Aorta (tissue), 5 donors: ENCODE measurements at places on chromosomes 6 and 20. TPM values are rescaled to one million over a fixed set of nuclear protein-coding genes. Genes with fewer than 3 reads are reported as not detected.

GRCh38 chr6:143647191-143647590 is 30.6 kb upstream of the PHACTR2 start:
- DNase-seq = no peak

DNA sequence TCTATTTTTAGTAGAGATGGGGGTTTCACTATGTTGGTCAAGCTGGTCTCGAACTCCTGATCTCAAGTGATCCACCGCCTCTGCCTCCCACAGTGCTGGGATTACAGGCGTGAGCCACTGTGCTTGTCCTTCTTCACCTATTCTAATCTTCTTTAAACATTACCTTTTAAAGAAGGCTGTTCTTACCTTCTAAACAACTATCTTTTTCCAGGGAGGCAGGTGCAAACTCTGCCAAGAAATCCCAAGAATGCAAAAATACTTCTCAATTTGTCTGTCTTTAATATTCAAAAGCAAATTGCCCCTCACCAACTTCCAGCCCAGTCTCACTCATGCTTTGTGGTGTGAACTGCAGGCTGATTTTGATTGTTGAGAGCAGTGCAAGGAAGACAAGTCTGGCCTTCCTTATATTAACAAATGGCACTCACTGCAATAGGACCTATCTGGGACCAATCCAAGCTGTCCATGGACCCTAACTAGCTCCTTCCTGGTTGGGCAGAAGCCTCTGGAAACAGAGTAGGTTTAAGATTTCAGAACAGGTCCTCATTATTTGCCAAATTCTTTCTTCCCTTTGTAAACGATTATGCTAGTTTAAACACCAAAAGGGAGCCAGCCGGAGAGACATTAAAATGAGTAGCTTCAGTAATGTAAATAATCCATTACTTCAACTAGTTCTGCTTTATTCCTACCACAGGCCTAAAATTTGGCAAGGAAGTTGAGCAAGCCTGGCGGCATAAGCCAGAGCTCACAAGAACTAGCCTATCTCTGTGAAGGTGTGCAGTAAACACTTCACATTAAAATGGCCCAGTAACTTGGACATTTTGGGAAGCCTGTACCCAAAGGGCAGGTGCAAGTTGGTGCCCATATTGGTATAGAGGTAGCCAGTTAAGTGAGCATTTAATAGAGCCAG is 1.6 kb downstream of the SCAND1 start:
- DNase-seq = no peak

GRCh38 chr6:27332692-27333641 is 20.9 kb upstream of the POM121L2 start:
- DNase-seq = no peak

DNA sequence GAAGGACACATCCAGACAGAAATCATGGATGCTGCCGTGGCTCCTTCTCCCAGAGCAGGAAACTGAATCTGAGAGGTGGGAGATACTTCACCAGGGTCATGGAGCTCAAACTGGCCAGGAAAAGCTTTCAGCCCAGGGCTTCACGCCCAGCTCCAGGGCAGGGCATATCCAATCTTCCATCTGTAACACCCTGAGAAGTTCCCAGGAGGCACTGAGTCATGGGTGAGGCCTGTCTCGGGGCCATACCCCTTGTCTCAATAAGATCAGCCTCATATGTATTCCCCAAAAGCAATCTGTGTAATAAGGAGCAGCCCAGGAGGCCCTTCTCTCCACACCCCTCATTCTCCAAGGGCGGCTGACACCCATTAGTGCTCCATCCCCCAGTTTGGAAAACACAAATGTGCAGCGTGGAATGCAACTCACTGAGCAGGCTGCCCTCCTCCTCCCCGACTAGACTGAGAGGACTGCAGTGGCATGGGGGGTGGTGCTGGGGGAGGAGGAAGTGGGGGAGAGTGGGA is 439.3 kb upstream of the SULF2 start:
- no peak for DNase-seq

- no peak for DNase-seq
These were observed 121.6 kb downstream of the ISM1 start for GRCh38 chr20:13342469-13343242.

GRCh38 chr6:125102891-125103290 is 50.7 kb upstream of the TPD52L1 start:
- DNase-seq = no peak

DNA sequence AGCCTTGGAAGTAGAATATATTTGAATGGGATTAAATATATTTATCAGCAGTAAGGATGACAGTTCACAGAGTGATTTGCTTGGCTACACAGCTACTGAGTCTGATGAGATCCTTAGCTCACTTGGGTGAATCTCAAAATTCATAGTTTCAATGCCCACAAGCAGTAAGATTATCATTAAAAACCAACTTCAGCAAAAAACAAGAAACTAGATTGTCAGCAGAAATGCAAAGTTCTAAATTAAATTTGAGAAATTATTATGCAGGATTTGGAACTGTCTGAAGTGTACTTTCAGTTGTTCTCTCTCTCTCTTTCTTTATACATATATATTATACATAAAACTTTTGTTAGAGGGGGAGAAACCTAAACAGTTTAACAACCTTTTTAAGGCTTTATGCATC is 288.8 kb upstream of the SASH1 start:
- DNase-seq = no peak

- no peak for DNase-seq
These were observed 54.9 kb downstream of the TMEM242 start for GRCh38 chr6:157268396-157268795.

- no peak for DNase-seq
These were observed 32.8 kb upstream of the SIRPB2 start for GRCh38 chr20:1524004-1524403.

- no peak for DNase-seq
These were observed 248.7 kb downstream of the C6orf118 start for GRCh38 chr6:165060720-165061119.

GRCh38 chr6:85033547-85033946 is 269.1 kb upstream of the TBX18 start:
- no peak for DNase-seq

GRCh38 chr6:2960935-2961334 is 10.4 kb downstream of the SERPINB6 start:
- DNase-seq = no peak

GRCh38 chr6:12436683-12437082 is 146.5 kb downstream of the EDN1 start:
- DNase-seq = no peak

DNA sequence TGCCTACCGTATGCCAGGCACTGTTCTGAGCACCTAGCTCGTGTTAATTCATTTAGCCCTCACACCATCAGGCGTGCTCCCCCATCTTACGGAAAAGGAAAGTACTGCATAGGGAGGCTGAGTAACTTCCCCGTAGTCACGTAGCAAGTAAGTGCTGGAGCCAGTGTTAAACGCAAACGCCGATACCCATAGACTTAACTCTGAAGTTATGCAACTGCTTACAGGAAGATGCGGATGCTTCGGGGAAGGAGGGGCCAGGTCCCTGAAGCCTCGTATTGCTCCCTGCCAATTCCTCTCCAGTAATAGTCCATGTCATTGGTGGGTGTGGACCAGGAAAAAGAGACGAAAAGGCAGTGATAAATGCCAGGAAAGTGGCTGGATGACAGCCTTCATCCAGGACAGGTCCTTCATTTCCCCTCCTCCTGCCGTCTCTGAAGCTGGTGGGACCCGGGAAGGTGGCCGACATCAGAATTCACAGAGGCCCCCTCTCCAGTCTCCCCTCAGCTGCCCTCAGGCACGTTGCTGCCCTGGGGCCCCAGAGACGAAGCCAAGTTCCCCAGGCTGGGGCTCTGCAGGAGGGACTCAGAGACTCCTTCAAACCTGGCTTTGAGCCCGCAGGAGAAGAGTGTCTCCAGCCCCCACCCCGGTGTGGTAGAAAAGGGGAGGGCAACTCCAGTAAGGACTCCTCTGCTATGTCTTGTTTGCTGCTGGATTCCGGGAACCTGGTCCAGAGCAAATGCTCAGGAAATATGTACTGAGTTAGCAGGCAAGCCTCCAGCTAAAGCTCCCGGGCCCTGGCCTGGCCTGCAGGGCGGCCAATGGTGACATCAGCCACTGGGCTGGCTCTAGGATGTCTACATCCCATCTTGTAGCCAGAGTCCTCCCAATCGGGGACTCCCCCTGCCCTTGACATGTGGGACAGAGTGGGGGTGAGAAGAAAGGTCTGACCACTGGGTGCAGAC is 37.8 kb downstream of the RAB44 start:
- DNase-seq = peak; percentile 93

- no peak for DNase-seq
These were observed 9.1 kb downstream of the DYNLRB1 start for GRCh38 chr20:34525342-34525708.

GRCh38 chr20:23874747-23875146 is 4.8 kb downstream of the CST5 start:
- DNase-seq = no peak

GRCh38 chr6:33289784-33290315 is 449 bp downstream of the PFDN6 start:
- no peak for DNase-seq

GRCh38 chr6:42175860-42176259 is 2.7 kb downstream of the GUCA1A start:
- no peak for DNase-seq

GRCh38 chr20:60695226-60696000 is 556.6 kb upstream of the CDH4 start:
- no peak for DNase-seq

DNA sequence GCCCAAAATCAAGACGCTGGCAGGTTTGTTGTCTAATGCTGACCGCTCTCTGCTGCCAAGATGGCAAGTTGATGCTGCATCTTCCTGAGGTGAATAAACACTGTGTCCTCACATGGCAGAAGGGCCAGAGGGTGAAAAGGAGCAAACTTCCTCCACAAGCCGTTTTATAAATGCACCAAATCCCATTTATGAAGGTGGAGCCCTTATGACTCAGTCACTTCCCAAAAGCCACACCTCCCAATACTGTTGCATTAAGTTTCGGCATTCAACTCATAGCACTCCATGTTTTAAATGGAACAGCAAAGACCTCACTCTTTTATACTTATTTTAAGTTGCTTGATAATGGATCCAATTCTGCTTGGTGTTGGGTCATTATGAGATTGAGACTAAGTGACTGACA is 316.6 kb downstream of the RFPL4B start:
- DNase-seq = no peak

GRCh38 chr6:133610971-133611370 is 277.9 kb upstream of the TCF21 start:
- DNase-seq = no peak

GRCh38 chr20:56429502-56429901 is 17.4 kb downstream of the CASS4 start:
- DNase-seq = no peak

GRCh38 chr20:58141971-58142842 is 86.2 kb downstream of the ANKRD60 start:
- peak; percentile 44 for DNase-seq

GRCh38 chr20:23018941-23019340 is 16.2 kb upstream of the SSTR4 start:
- no peak for DNase-seq

- DNase-seq = no peak
These were observed 24.5 kb upstream of the TAF8 start for GRCh38 chr6:42025845-42026243.

DNA sequence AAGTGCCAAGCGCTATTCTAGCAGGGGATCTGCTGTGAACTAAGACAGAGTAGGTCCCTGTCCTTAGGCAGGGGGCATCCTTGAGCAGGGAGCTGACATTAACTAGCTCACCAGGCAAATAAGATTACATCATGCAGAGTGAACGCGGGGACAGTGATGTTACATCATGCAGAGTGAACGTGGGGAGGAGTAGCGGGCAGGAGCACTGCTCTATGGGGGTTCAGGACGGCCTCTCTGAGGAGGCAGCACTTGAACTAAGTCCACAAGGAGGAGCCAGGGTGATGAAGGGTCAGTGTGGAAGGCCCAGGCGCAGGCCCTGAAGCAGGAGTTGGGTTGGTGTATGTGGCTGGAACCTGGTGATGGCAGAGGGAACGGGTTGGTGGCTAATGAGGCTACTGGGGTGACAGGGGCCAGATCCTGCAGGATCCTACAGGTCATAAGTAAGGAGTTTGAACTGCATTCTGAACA is 38.7 kb downstream of the KAT14 start:
- DNase-seq = no peak

The RBBP8NL gene
- not detected for polyA plus RNA-seq

The SLC22A16 gene
- not detected for polyA plus RNA-seq

The RBM38 gene
- 7.3 TPM for polyA plus RNA-seq

The MYLK4 gene
- polyA plus RNA-seq = 2.5 TPM

The CPXM1 gene
- polyA plus RNA-seq = not detected

The SLC26A8 gene
- not detected for polyA plus RNA-seq

The ARMC12 gene
- polyA plus RNA-seq = 0.25 TPM

The TBXT gene
- polyA plus RNA-seq = not detected

The TUBB1 gene
- polyA plus RNA-seq = not detected

The TAGAP gene
- 0.23 TPM for polyA plus RNA-seq

The NRSN1 gene
- not detected for polyA plus RNA-seq

The APOM gene
- polyA plus RNA-seq = not detected

The CBLN4 gene
- polyA plus RNA-seq = not detected

The TBC1D20 gene
- 9.5 TPM for polyA plus RNA-seq

The TRAPPC3L gene
- 1.8 TPM for polyA plus RNA-seq

The SLC2A10 gene
- 3.5 TPM for polyA plus RNA-seq

The VSX1 gene
- not detected for polyA plus RNA-seq

The ENPP1 gene
- polyA plus RNA-seq = 1.3 TPM

The HLA-DOA gene
- polyA plus RNA-seq = 2.8 TPM

The CLPSL1 gene
- not detected for polyA plus RNA-seq
